ENCODE measurements at places on chromosomes 3 and 15. TPM values are rescaled to one million over a fixed set of nuclear protein-coding genes. Genes with fewer than 3 reads are reported as not detected.

NRG4 gene
- not detected for total RNA-seq

BNC1 gene
- total RNA-seq: 0.13 TPM

CYP11A1 gene
- 0.12 TPM for total RNA-seq

SLC6A20 gene
- total RNA-seq: not detected

TICRR gene
- 1.2 TPM for total RNA-seq

PDHB gene
- total RNA-seq: 103 TPM

MST1R gene
- total RNA-seq: 2.0 TPM

LIPC gene
- total RNA-seq: 1.5 TPM

SOX2 gene
- not detected for total RNA-seq

CHRM5 gene
- total RNA-seq: under 0.01 TPM

CFAP44 gene
- total RNA-seq: 4.4 TPM

ANKRD34C gene
- total RNA-seq: not detected

TLR9 gene
- total RNA-seq: under 0.01 TPM

Measured in aortic smooth muscle cell (primary cell).